ENCODE measurements at places on chromosomes 12 and 14.

DNA sequence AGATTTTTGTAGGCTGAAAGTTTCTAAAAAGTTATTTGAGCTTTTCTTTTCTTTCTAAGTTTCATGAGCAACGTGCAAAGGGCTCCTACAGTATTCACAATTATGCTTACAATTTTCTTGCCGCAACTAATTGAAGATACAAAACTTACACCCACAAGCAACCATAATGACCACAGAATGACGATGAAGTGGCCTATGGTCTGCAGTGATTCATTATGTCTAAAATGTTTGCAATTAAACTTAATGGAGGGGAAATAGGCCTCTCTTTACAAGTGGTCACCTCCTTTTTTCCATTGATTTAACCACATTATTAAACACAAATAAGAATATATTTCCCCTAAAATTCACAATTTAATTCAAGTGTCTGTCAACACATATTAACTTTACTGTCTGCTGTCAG is 732.6 kb upstream of the FLRT2 start:
- DNase-seq, result no peak

DNA sequence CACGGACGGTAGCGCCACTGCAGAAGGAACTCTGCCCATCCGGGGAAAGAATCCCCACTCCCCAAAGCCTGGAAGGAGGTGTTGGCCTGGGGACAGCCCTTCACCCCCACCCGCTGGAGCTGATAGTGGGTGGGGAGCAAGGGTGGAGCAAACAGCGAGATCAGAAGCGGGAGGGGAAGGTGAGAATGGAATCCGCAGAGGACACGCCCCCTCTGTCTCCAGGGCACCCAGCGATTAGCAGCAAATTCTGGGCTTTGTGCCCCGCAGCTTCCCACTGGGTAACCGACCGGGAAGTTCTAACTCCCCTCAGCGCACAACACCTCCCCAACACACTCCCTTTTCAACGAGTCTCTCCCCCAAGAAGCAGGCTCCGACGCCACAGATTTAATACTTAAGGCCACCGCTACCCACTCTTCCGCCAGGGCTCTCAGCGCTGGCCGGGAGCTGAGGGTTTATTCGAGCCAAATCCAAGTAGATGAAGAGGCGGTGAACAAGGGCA is 1.4 kb downstream of the SLC25A29 start:
- no peak for DNase-seq

GRCh38 chr12:66629138-66629870 is 49.6 kb downstream of the GRIP1 start:
- DNase-seq, result no peak

GRCh38 chr12:106133136-106134087 is 5.3 kb downstream of the NUAK1 start:
- no peak for DNase-seq

- DNase-seq, result no peak
Observed at GRCh38 chr14:24597403-24597802, 12.1 kb downstream of the GZMH start.
